Ureter (tissue), 1 donor: ENCODE measurements at places on chromosomes 5 and 9. TPM values are rescaled to one million over a fixed set of nuclear protein-coding genes. Genes with fewer than 3 reads are reported as not detected.

CD180 gene
- 2.1 TPM for total RNA-seq

- no peak for DNase-seq
Measured at GRCh38 chr9:36731068-36731956, 158.6 kb downstream of the MELK start.

- no peak for DNase-seq
Measured at GRCh38 chr9:104227108-104227507, 133.0 kb downstream of the SMC2 start.

CCDC152 gene
- total RNA-seq, result 0.47 TPM

- DNase-seq, result no peak
Measured at GRCh38 chr9:117491491-117491890, 76.6 kb upstream of the ASTN2 start.

SLC6A19 gene
- not detected for total RNA-seq

PTPDC1 gene
- 11.5 TPM for total RNA-seq

DNA sequence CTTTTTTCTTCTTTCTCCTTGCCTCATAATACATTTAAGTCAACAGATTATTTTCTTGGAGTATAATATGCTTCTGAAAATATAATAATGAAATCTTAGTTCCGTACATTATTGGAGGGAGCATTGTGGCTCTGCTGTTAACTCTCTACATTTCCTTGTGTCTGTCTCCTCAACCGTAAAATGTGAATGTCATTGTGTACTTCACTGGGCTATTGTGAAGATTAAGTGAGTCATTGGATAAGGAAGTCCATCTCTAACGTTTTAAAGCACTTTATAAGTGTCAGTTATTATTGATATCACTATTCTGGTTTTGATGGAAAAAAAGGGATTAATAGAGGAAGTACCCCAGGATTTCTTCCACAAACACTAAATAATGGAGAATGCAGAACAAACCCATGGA, 304.5 kb upstream of the RFX3 start:
- no peak for DNase-seq

TAS2R1 gene
- total RNA-seq, result not detected

C9orf153 gene
- 0.36 TPM for total RNA-seq

GRCh38 chr9:81693671-81694378, 4.5 kb upstream of the TLE1 start:
- no peak for DNase-seq

DNM1 gene
- total RNA-seq, result 31.4 TPM

LCN1 gene
- not detected for total RNA-seq

DNA sequence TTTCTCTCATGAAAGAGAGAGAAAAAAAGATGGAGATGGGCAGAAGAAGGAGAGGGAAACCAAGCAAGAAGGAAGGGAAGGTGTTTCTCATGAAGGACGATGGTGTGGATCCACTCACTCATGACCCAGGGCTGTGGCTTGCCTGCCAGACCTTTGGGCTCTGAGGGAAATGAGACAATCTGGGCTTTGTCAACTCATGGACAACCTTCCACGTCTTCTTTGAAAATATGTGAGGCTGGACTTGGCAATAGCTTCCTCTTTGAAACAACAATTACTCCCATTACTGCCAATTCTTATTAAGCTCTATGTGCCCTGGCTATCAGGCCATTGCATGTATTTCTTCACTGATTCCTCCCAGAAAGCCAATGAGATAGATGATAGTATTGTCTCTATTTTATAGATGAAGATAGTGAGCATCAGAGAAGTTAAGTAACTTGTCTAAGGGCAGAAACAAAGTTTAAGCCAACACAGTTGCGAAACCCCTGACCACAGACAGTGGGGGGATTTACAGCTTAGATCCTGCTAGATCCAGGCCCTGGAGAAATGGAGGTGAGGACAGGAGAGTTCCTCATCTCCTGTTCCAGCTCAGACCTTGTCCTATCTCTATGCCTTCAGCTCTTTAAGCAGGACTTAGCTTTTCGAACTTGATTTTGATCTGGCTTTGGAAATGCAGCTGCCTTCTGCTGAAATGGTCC, 132.4 kb downstream of the GCNT1 start:
- no peak for DNase-seq

DNA sequence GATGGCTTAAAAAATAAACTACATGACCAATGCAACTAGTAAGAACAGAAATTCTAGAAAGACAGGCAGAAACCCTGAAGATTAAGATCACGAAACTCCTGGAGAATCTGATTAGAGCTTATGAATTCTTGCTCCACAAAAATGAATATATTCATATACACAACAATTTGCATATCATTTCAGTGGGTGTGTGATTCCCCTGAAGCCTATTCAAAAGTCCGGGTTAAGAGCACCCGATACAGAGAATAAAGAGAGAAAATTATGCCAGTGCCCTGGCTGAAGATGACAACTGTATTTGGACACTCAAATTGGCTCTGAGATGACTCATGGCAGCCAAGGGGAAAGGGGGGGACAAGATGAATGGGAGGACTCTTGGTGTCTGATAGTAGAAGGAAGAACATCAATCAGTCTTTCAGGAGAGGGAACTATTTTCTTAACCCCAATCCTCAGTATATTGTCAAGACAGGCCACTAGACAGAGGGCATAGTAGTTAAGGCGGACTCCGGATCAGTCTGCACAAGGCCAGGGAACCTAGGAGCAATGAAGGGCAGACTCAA, 6.0 kb downstream of the TMOD1 start:
- DNase-seq, result peak; percentile 17

CYLC2 gene
- not detected for total RNA-seq
